Activated gamma-delta T cell treated with Interleukin-2 at 50 U/mL for 16 hours (primary cell): ENCODE measurements at places on chromosomes 1 and 21.
A peak's percentile ranks its signal among the peaks of the same experiment; 100 is the strongest.

GRCh38 chr1:220880726-220881506 is 1.7 kb downstream of the HLX start:
- DNase-seq, result no peak

DNA sequence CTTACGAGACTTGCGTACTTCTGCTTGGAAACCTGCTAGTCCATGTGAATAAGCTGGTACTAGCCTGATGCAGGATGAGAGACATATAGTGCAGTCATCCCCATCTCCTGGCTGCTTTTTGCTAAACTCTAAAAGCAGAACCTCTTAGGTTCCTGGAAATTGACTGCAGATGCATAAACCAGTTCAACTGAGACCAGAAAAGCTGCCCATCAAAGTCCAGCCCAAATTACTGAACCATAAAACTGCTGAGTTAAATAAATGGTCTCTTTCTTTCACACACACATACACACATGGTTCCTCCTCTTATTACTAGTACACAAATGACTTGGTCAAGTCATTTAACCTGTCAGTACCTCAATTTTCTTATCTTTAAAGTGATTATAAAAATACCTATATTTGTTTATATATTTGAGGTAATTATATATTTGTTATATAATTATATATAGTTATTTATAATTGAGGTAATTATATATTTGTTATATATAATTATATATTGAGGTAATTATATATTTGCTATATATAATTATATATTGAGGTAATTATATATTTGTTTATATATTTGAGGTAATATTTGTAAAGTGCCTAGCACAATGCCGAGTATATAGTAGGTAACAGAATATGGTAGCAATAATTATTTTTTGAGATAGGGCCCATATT is 25.2 kb upstream of the RABGAP1L start:
- no peak for DNase-seq

DNA sequence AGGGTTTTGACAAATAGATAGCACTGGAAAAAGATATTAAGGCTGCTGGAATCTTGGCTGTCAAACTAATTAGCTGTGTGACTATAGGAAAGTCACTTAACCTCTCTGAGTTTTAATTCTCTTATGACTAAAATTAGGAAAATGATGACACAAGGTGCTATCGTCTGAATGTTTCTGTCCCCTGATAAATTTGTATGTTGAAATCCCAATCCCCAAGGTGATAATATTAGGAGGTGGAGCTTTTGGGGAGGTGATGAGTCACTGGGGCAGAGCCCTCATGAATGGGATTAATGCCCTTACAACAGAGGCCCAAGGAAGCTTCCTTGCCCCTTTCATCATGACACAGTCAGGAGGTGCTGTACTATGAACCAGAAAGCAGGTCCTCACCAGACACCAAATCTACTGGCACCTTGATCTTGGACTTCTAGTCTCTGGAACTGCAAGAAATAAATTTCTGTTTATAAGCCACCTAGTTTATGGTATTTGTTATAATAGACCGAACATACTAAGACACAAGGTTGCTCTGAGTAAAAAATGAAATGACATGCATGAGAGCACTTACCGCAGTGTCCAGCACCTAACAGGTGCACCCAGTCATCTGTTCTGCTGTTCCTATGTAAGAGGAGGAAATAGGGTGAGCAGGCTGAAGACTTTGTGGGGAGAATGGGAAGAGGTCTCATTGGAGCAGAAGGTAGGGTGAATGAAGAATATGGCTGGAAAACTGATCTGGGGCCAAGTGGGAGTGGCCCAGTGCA is 26.3 kb upstream of the DISP1 start:
- no peak for DNase-seq

- DNase-seq, result no peak
These were observed 27.3 kb upstream of the SPATA6 start for GRCh38 chr1:48499211-48499735.

- DNase-seq, result no peak
These were observed 67.7 kb downstream of the MATN1 start for GRCh38 chr1:30655672-30656071.

DNA sequence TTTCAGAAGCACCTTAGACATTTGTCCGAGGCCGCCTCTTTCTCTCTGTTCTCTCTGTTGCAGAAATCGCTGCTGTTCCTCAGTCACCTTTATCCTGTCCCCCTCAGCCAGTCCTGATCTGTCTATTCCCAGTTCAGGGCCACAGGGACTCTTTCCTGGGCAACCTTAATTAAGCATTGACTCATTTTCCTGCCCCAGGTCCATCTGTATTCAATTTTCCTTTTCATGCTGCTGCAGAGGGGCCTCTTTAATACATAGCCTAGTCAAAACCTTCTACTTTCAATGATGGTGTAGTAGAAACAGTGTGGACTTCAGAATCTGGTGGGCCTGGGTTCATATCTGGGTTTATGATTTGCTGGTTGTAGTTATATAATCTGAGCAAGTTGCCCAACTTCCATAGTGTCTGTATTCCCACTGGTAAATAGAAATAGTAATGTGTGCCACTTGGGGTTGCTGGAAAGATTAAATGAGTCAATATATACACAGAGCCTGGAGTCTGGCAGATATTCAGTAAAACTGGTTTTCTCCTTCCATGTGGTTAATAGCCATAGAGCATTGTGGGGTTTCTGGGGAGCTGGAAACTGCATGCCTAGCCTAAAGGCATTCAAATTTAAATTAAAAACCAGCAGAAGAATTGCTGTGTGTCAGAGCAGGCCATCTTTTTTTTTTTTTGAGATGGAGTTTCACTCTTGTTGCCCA is 4.5 kb downstream of the TRAF5 start:
- no peak for DNase-seq

GRCh38 chr1:20358761-20359263 is 68.1 kb downstream of the VWA5B1 start:
- DNase-seq, result no peak

DNA sequence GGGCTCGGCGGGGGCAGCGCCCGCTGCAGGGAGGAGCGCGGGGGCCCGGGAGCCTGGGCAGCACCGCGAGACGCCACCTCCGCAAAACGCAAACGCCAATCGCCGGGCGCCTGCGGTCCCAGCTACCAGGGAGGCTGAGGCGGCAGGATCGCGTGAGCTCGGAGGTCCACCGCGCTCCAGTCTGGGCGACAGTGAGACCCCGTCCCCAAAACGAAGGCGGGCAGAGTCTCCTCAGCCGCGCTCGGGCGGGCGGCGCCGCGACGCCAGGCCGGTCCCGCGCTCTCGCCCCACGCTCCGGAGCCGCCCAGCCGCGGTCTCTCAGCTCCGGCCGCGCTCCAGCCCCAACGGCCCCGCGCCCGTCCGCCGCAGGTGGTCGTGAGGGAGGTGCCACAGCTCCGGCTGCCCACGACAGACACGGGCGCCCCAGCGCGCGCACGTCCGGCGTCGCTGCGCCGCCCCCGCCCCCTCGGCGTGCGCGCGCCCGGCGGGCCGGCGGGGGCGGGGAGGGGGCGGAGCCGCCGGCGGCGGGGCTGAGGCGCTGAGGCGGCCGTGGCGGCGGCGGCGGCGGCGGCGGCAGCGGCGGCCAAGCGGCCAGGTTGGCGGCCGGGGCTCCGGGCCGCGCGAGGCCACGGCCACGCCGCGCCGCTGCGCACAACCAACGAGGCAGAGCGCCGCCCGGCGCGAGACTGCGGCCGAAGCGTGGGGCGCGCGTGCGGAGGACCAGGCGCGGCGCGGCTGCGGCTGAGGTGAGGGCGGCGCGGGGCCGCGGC is at the start of gene ADARB1:
Gene ADARB1 (plus strand): TSS at position 533 of the 770 bp plus-strand sequence. CDS start 97,077 bp downstream, outside the sequence.
- peak; percentile 56 for DNase-seq

GRCh38 chr1:174217787-174218574 is 58.7 kb downstream of the RABGAP1L start:
- DNase-seq, result no peak

- peak; percentile 11 for DNase-seq
These were observed 403.7 kb downstream of the SIPA1L2 start for GRCh38 chr1:232226197-232226712.

DNA sequence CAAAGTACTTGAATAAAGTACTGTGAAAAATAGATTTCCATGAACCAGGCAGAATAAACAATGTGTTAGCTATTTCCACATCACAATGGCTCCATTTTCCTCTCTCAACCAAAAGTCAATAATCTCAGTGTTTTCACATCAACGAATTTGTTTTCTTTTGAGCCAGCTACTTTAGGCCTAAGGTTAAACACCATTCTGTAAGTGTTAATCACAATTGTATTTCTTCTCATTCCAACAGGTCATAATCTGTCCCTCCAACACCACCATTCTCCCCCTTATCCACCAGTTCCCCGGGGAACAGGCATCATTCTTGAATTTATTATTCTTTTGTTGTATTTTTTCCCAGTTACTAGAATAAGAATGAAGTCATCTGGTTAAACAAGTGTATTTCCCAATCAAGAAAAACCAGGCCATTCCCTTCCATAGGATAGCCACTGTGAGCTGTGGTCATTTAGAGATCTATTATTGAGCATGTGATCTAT is 66.2 kb upstream of the PALMD start:
- no peak for DNase-seq

GRCh38 chr1:33097762-33098161 is 16.8 kb downstream of the AZIN2 start:
- DNase-seq, result no peak

DNA sequence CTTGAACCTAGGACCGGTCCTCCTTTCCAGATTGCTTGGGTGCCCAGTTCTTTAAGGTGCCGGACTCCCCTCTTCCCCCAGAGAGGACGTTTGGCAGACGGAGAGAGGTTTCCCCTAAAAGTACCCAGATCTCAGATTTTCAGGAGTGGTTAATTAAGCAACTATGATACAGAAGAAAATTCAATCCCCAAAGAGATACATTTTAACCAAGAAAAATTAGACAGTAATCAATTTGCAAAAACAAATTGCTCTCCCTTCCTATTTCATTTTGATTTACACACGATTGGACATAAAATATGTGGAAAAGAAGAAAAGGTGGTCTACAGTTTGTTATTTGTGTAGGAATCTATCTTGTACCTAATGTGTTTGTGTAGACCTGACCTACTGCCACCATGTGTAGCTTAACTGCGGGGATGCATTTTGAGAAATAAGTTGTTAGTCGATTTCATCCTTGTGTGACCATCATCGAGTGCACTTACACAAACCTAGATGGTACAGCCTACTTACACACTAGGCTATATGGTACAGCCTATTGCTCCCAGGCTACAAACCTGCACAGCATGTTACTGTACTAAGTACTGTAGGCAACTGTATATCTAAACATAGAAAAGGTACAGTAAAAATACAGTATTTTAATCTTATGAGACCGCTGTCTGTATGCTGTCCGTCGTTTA is 755 bp downstream of the RPAP2 start:
- DNase-seq, result no peak

- DNase-seq, result no peak
These were observed 35.0 kb downstream of the RAP1GAP start for GRCh38 chr1:21633992-21634805.

DNA sequence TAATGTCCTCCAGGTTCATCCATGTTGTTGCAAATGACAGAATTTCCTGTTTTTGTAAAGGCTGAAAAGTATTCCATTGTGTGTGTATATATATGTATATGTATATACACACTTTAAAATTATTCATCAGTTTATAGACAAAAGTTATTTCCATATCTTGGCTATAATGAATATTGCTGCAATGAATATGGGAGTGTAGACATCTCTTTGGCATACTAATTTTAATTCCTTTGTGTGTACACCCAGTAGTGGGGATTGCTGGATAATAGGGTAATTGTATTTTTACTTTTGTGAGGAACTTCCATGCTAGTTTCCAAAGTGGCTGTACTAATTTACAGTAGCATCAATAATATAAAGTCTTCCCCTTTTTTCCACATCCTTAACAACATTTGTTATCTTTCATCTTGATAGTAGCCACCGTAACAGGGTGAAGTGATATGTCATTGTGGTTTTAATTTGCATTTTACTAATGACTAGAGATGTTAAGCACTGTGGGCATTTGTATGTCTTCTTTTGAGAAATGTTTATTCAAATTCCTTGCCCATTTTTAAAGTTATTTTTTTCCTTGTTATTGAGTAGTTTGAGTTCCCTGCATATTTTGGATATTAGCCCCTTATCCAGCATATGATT is 243.0 kb downstream of the PDE4B start:
- no peak for DNase-seq

DNA sequence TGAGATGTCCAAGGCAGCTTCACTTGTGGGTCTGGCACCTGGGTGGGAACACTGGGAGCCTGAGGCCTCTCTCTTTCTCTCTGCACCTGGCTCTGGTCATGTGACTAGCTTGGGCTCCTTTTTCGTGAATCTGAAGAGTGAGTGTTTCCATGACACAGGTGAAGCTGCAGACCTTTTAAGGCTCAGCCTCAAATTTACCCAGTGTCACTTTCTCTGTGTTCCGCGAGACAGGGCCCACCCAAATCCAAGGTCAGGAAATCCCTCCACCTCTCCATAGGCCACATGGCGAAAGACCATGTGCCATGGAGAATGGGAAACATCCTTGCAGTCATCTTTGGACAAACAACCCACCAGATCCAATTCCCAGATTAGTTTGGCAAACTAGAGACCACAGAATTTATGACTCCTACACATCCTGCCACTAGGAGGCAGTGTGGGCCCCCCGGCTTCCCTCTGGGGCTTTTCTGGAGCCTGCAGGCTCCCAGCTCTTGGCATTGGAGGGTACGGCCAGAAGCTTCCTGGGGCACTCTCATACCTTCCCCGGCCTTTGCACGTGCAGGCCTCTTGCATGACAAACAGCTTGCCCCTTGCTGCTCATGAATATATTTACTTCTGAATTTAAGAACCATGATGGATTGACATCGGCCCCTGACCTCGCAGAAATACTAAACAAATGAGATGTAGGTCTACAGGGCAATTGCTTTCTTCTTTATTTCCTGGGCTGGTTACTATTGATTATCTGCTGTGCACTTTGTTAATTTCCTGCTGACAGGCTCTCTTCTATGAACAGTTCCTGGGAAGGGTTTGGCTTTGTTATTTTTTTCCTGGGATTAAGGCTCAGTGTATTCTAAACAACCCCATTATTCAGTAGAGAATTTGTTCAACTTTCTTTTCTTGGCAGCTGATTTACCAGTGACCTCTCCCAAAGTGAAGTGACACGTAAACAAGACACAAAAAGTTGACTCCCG is 180.7 kb downstream of the KAZN start:
- peak; percentile 6 for DNase-seq

DNA sequence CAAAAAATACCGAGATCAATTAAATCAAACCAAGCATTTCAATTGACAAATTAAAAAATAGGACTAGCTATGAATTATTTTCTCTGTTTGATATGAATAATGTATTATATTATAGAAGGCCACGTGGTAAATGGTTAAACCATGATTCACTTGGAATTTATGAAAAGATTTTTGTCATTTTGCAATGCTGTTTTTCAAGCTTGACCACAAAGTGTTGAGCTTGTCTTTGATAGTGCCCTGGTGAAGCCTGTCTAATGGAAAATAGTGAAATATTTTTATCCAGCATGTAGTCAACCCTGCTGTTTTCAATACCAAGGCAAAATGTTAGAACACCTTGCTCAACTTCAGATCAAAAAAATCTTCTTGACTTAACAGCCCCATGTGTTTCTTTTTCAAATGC is 288.0 kb upstream of the PRMT6 start:
- DNase-seq, result no peak

- DNase-seq, result peak; percentile 61
These were observed 44.9 kb downstream of the ACOT7 start for GRCh38 chr1:6348511-6349191.

DNA sequence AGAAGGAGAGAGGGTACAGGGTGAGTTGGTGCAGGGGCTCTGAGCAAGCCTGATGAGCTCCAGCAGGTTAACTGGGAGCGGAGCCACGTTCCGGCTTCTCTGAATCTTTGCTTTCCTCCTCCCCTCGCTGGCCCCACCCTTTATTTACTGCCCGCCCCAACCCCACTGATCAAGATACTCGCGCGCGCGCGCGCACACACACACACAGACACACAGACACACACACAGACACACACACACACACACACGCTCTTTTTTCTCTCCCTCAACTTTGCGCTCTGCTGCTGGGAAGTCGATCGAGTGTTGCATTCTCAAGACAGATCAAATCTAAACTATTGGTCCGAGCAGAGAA is at the start of gene GRIK1:
Gene GRIK1 (minus strand): TSS at position 73 of the 352 bp plus-strand sequence.
- DNase-seq, result no peak
